ENCODE measurements at places on chromosomes 2 and 18. TPM values are rescaled to one million over a fixed set of nuclear protein-coding genes. Genes with fewer than 3 reads are reported as not detected.

DNA sequence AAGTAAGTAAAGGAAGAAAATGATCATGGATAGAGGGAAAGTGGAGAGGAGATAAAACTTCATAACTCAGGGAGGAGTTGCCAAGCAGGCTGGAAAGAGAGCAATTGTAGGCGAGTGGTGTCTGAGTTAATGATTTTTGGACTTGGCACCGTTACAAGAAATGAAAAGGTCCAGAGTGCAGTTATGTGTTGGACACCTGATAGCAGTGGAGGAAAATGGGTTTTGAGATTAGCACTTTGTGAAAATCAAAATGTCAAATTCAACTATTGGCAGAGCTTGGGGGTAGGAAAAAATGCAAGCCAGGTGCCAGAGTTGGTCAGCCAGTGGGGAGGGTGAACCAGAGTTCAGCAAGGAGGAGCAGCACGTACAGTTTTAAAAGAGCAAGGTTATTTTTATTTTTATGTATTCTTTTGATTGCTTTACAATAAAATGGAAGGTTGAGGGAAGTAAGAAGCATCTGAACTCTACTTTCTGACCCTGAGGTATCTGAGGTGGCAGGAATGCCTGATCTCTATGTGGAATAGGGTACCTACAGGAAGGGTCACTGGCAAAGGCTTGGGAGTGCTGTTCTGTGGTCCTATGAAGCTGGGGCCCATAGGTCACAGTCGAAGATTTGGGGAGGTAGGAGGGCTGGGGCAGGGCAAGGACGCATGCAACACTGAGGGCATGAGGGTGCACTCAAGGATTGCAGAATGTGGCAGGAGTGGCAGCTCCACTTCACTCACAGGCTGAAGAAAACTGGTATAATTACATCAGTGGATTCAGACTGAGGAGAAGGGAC is 127.5 kb downstream of the CD8B2 start:
- no peak for DNase-seq

AKAIN1 gene
- total RNA-seq, result not detected

- DNase-seq, result no peak
These were observed 63.5 kb downstream of the ANKRD44 start for GRCh38 chr2:197247083-197247482.

DNA sequence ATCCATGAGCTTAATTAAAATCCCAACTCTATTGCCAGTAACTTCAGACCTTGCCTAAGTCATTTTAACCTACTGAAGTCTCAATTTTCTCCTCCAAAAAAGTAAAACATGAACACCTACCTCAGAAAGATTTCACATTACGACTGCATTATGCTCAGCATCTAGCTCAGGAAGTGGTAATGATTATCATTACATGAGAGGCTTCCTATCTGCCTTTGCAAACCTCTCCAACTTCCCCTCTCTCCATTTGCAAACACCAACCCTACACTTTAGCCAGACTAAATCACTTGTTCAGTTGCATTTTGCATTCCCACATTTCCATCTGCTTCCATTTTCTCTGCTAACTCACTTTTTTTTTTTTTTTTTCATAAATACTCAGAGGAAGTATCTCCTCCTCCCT is 6.8 kb downstream of the SLC38A11 start:
- DNase-seq, result no peak

GRCh38 chr2:7020468-7020867 is 103.3 kb downstream of the RNF144A start:
- DNase-seq, result no peak

DNA sequence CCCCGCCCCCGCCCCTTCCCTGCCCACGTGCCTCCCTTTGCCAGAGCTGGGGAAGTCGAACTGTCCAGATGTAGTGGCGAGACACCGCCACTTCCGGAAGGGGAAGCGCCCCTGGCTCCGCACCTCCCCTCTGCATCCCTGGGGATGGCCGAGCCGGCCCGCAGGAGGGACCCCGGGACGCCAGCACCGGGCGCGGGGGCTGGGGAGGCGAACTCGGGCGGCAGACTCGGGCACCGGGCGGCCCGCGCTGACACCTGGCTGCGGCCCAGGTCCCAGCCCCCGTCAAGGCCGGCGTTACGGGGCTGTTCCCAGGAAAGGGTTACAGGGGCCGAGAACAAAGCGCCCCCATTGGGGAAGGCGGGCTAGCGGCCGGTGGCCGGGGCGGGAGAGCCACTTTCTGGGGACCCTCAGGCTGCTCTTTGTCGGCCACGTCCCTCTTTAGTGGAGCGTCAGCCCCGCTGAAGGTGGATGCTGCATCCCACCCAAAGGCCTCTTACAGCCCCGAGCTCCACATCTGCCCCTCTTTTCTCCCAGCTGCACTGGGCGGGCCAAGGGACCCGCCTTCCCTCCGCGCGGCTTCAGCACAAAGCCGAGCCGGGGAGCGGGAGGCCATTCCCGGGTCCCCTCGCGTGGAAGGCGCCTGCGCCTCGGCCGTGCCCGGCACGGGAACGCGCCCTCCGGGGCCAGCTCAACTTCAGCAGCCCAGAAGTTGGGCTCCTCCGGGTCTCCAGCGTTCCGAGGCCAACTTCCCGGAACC is 1.3 kb downstream of the SDC1 start:
- DNase-seq, result peak; percentile 49

Data from LHCN-M2 (cell line).